CD4-positive, alpha-beta T cell treated with Interleukin-17A for 4 hours (primary cell): ENCODE measurements at places on chromosomes 5 and 9.

DNA sequence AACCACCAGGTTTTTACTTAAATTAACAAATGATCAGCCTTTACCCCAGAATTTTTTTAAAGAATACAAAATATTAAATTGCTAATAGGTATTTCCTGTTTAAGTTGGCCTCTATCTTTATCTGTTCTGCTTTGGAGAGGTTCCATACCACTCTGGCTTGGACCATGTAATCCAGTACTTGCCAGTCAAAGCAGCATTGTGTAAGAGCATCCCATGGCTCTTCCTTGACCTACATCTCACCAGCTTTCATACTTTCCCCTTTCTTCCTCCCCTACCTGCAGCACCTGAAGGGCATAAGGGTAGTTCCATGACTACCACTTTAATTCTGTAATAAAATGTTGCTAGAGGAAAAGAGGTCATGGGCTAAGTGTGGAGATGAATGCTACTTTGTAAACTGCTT lies 140.8 kb upstream of the MTAP start:
- DNase-seq, result no peak

DNA sequence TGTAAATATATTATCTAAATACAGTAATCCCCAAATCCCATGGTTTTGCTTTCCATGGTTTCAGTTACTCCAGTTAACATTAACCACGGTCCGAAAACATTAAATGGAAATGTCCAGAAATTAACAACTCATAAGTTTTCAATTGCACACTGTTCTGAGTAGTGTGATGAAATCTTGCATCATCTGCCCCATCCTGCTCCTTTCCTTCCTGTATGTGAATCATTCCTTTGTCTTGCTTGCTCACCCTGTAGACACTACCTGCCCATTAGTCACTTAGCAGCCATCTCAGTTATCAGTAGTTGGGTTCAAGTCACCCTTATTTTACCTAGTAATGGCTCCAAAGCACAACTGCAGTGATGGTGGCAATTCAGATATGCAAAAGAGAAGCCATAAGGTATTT lies 1568.5 kb upstream of the WWC1 start:
- no peak for DNase-seq

GRCh38 chr5:157241483-157241882 lies 24.4 kb upstream of the CYFIP2 start:
- no peak for DNase-seq

DNA sequence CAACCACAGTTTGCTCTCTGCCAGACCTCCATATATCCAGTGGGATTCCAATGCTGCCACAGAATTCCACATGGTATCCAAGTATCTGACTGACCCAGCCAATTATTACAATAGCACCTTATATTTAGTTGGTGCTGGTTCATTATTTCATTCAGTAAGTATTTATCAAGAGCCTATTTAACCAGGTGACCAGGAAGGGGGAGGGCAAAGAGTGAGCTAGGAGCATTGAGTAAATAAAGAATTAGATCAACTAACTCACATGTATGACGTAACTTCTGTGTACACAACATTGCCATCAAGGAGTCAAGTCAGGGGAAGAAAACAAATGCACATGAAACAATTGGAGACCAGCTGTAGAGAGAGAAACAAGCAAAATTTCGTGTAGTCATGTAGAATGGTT lies 207.1 kb upstream of the PAPPA start:
- DNase-seq, result no peak

DNA sequence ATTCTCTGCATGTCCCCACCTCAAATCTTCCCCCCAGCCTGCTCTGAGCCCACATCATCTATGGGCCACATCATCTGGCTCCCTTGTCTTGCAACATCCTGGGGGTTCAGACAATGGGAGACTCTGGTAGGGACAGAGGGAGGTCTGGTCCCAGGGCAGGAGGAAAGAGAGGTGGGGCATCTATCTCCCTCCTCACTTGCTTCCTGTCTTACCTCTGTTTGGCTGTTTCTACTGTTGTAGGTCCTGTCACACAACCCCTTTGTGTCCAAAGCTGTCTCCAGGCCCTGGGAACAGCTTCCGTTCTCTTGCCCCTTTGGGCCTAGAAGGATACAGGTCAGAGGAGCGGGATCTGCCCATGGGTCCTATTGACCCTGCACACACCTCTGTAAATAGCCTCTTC lies 227.2 kb downstream of the NSG2 start:
- no peak for DNase-seq

- no peak for DNase-seq
These were observed 89.7 kb downstream of the PDE6A start for GRCh38 chr5:149854866-149855265.

- DNase-seq, result no peak
These were observed 123.8 kb upstream of the VLDLR start for GRCh38 chr9:2497666-2498400.

GRCh38 chr9:112224401-112225289 lies 49.5 kb upstream of the SUSD1 start:
- no peak for DNase-seq

- DNase-seq, result no peak
These were observed 17.9 kb downstream of the FRMD3 start for GRCh38 chr9:83520292-83520691.

- DNase-seq, result no peak
These were observed 107.3 kb downstream of the ADAMTS2 start for GRCh38 chr5:179237770-179238627.

GRCh38 chr5:131671409-131671808 lies 36.4 kb upstream of the RAPGEF6 start:
- DNase-seq, result no peak

- no peak for DNase-seq
These were observed 29.2 kb upstream of the ADRA1B start for GRCh38 chr5:159887050-159887449.

DNA sequence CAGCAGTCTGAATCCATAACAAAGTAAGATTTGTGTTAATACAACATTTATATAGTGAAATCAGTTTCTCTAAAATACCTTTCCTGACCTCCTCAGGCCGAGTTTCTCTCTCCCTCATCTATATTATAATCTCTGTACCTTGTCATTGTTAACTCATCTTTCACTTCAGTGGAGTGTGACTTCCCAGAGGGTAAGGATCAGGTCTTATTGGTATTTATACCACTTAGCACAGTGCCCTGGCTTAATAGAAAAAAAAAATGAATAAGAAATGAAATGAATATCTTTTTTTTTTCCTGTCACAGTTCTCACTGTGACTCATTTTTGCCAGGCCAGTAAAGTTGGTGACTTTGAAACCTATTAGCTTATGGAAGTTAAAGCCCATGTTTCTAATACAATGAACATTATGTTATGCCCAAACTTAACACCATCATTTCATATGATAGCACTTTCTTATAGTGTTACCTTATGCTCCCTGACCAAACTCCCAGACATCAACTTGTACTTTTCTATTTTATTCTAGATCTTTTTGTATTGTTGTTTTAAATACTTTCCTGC lies 90.1 kb downstream of the NR3C1 start:
- DNase-seq, result no peak

- DNase-seq, result no peak
These were observed 22.2 kb upstream of the GLDC start for GRCh38 chr9:6667633-6668280.

GRCh38 chr9:105539452-105539851 lies 18.5 kb upstream of the FKTN start:
- no peak for DNase-seq

- no peak for DNase-seq
These were observed 10.2 kb upstream of the NFIB start for GRCh38 chr9:14323985-14324650.
